ENCODE measurements at places on chromosomes 3 and 15. TPM values are rescaled to one million over a fixed set of nuclear protein-coding genes. Genes with fewer than 3 reads are reported as not detected.

- DNase-seq: no peak
These were observed 402.4 kb downstream of the MAGI1 start for GRCh38 chr3:65636326-65636725.

The NMB gene
- 2.7 TPM for total RNA-seq

- no peak for DNase-seq
These were observed 41.6 kb downstream of the IQSEC1 start for GRCh38 chr3:13031621-13032020.

- no peak for DNase-seq
These were observed 668.3 kb upstream of the ZNF385D start for GRCh38 chr3:22419261-22419660.

- no peak for DNase-seq
These were observed 55.5 kb downstream of the ST6GAL1 start for GRCh38 chr3:186985661-186986364.

DNA sequence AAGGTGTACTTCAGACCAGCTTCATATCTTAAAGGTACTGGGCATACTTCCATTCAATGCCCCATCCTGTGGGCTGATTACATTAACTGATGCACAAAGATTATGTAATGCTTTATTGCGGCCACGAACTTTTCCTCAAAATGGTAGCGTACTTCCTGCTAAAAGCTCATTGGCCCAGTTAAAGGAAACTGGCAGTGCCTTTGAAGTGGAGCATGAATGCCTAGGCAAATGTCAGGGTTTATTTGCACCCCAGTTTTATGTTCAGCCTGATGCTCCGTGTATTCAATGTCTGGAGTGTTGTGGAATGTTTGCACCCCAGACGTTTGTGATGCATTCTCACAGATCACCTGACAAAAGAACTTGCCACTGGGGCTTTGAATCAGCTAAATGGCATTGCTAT lies 3.4 kb downstream of the SKIL start:
- no peak for DNase-seq

DNA sequence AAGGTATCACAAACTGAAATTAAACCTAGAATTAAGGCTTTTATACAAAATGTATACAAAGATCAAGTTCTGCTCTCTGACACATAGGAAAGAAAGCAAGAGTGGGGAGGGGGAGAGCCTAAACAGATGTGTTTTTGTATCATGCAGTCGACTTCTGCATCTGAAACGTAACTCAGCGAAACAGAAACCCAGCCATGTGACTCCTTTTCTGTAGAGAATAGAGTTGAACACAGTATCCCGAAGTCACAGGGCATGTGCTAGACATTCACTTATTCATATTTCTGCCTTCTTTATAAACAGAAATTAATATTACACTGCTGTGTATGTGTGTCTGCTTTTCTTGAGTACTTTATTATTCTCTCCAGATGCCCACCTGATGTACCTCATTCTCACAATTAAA lies 121.0 kb downstream of the PDZRN3 start:
- no peak for DNase-seq

DNA sequence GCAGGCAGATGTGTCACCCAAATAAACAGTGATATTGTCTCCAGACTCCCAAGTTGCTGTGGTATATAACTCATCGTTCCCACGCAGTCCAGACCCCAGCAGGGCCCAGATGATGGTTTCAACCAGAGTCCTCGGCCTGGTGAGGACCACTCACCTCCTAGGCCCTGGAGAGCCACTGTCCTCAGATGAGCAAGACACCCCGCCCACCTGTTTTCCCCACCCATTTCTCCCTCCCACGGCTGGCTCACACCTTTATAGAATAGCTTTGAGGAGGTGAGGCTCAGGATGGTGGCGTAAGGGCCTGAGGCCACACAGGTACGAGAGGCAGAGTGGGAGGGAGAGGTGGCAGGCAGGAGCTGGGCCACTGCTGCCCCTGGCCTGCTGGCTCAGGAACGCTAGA lies 7.5 kb downstream of the MESP1 start:
- no peak for DNase-seq

The ATP8B4 gene
- total RNA-seq: 5.0 TPM

The LPCAT4 gene
- 52.7 TPM for total RNA-seq

DNA sequence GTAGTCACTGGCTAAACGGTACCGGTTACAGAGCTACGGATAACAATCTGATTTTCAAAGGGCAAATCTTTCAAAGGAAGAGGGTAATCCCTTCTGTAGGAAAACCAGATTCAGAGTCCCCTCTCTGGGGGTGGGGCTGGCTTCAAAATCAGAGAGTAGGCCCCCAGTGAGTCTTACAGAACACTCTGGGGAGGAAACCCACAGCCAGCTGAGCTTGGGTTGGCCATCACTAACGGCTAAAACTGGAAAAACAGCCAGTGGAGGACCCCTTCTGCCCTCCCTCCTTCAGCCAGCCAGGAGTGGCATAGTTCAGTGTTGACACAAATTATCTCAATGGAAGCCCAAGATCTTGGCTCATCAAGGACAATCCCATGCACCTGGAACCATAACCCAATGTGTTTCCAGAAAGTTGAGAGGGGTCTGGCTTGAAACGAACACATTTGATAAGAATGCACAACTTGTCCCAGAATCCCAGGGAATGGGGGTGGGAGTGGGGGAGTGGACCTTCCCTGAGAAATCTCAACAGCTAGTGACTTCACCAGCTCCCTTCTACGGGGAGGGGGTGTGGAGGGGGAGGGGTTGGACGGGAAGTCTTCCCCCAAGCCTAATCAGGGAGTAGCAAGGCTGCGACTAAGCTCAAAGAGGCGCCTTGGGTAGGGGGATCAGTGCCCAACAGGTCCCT lies 1.0 kb downstream of the RASL12 start:
- DNase-seq: no peak

- peak; percentile 41 for DNase-seq
These were observed 31.7 kb downstream of the SPINK8 start for GRCh38 chr3:48301800-48302166.

The SLC15A2 gene
- total RNA-seq: 0.53 TPM

The DISP2 gene
- 0.04 TPM for total RNA-seq

DNA sequence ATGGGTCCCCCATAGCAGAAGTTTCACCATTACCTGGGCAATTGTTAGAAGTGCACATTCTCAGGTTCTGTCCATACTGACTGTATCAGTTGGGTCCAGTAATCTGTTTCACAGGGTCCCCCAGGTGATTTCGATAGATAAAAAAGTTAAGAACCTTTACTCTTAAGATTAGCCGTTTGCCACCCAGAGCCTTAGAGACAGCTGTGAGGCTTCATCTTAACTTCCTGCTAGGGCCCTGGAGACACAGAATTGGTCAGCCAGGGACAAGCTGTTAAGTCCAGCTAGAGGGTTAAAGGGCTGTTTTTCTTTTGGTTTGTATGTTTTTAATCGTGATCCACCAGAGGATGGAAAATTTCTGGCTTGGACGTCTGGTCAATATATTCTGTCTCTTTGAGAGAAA lies 6.7 kb downstream of the FAM162A start:
- no peak for DNase-seq

- DNase-seq: no peak
These were observed 124.4 kb downstream of the PTPRG start for GRCh38 chr3:61685755-61686154.

- peak; percentile 94 for DNase-seq
These were observed at the start of gene ABTB1 for GRCh38 chr3:127672429-127673190. ABTB1 (plus strand) TSS chr3:127672952; CDS start chr3:127673026, 74 bp downstream.

The LRRC3B gene
- total RNA-seq: not detected

GRCh38 chr3:126025862-126026261 lies 56.9 kb downstream of the ROPN1B start:
- no peak for DNase-seq

GRCh38 chr15:25246641-25247406 lies 192.0 kb downstream of the UBE3A start:
- DNase-seq: no peak

DNA sequence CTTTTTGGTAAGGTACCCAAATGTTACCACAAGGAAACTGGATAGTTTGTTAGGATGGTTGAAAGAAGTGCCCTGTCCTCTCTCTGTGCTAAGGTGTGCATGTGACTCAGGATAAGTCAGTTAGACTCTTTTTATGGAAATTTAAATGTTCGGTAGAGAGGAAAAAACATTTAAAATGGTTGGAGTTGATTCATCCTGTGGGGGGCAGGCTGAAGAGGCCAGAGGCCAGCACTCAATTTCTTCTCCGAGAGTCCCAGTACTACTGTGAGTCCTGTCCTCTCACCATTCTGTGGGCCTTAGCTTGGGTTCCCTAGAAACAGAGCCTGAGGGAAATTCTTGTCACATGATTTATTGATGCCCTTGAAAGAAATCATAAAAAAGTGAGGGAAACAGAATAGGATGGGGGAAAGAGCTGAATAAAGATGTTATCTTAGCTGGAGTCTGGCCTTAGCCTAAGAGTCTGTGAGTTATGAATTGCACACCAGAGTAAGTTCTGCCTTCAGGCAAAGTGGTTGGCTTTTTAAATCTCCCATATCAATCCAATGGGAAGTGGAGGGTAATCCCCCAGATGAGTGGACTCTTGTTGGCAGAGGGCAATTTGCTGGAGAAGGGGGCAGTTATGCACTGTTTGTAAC lies 106.5 kb upstream of the GALNT15 start:
- DNase-seq: no peak

The GABRR3 gene
- not detected for total RNA-seq
